Activated CD4-positive, alpha-beta memory T cell treated with anti-CD3 and anti-CD28 coated beads, Interleukin-2, amount 10 ng/mL, durations not matched to agents 7 days and 5 days (primary cell): ENCODE measurements at places on chromosomes 7 and 10. TPM values are rescaled to one million over a fixed set of nuclear protein-coding genes. Genes with fewer than 3 reads are reported as not detected.

GRCh38 chr10:43809211-43809930, 160.7 kb upstream of the ZNF32 start:
- H3K27ac ChIP-seq: no peak overlapping the region
- peaks cover 40% of the 10 kb centered on the region for H3K4me1 ChIP-seq
- H3K4me3 ChIP-seq: no peak overlapping the region
- no peak for DNase-seq
- peaks cover 6% of the 10 kb centered on the region for H3K36me3 ChIP-seq
- peaks cover 30% of the 10 kb centered on the region for H3K27me3 ChIP-seq

- no peak overlapping the region for H3K4me3 ChIP-seq
- DNase-seq: no peak
- no peaks in the 10 kb centered on the region for H3K4me1 ChIP-seq
- H3K27me3 ChIP-seq: no peaks in the 10 kb centered on the region
- H3K27ac ChIP-seq: no peak overlapping the region
- H3K36me3 ChIP-seq: no peaks in the 10 kb centered on the region
These were observed 44.9 kb downstream of the GLI3 start for GRCh38 chr7:42192066-42192465.

- H3K4me1 ChIP-seq: no peaks in the 10 kb centered on the region
- no peak overlapping the region for H3K27ac ChIP-seq
- H3K36me3 ChIP-seq: peaks cover 3% of the 10 kb centered on the region
- H3K4me3 ChIP-seq: no peak overlapping the region
- DNase-seq: no peak
These were observed 66.0 kb downstream of the UBE2H start for GRCh38 chr7:129886818-129887186.

GRCh38 chr7:92547579-92547978, 19.0 kb downstream of the RBM48 start:
- peaks cover 7% of the 10 kb centered on the region for H3K27me3 ChIP-seq
- no peak for DNase-seq
- H3K4me3 ChIP-seq: no peak overlapping the region
- no peaks in the 10 kb centered on the region for H3K4me1 ChIP-seq
- no peaks in the 10 kb centered on the region for H3K36me3 ChIP-seq

DNA sequence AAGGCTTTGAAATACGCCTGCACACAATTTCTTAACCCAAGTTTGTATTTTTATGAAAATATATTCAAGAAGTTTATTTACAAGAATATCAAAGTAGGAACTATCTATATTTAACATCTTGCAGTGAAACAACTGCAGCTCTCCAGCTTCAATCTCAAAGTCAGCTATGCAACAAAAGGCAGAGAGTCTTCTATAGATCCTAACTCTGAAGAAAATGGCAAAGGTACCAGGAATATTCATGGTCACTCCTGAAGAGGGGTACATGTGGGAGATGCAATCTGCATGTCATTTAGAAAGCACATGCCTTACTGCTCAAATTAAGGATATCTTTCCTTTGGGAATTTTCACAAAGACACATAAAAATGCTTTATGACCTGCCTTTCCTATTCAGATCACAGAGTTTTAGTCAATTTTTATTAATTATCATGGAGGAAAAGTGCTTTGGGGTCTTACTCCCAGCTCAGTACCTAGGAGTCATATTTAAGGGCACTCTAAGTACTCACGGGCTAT, 1.5 kb downstream of the ANK3 start:
- H3K27me3 ChIP-seq: no peaks in the 10 kb centered on the region
- no peak overlapping the region for H3K27ac ChIP-seq
- no peaks in the 10 kb centered on the region for H3K36me3 ChIP-seq

- H3K4me3 ChIP-seq: no peak overlapping the region
- H3K27ac ChIP-seq: no peak overlapping the region
- no peaks in the 10 kb centered on the region for H3K27me3 ChIP-seq
- DNase-seq: no peak
- H3K36me3 ChIP-seq: no peaks in the 10 kb centered on the region
These were observed 10.3 kb upstream of the KCNK18 start for GRCh38 chr10:117186832-117187615.

GRCh38 chr7:50640256-50640655, 75.1 kb upstream of the DDC start:
- peaks cover 8% of the 10 kb centered on the region for H3K27me3 ChIP-seq
- peak; percentile 15 for DNase-seq
- H3K4me1 ChIP-seq: peaks cover 9% of the 10 kb centered on the region
- no peak overlapping the region for H3K27ac ChIP-seq
- H3K36me3 ChIP-seq: peaks cover 4% of the 10 kb centered on the region

- H3K4me3 ChIP-seq: no peak overlapping the region
- H3K4me1 ChIP-seq: no peaks in the 10 kb centered on the region
- no peaks in the 10 kb centered on the region for H3K27me3 ChIP-seq
- DNase-seq: no peak
- no peaks in the 10 kb centered on the region for H3K36me3 ChIP-seq
- H3K27ac ChIP-seq: no peak overlapping the region
These were observed 295.8 kb upstream of the LRRTM3 start for GRCh38 chr10:66629996-66630395.

DNA sequence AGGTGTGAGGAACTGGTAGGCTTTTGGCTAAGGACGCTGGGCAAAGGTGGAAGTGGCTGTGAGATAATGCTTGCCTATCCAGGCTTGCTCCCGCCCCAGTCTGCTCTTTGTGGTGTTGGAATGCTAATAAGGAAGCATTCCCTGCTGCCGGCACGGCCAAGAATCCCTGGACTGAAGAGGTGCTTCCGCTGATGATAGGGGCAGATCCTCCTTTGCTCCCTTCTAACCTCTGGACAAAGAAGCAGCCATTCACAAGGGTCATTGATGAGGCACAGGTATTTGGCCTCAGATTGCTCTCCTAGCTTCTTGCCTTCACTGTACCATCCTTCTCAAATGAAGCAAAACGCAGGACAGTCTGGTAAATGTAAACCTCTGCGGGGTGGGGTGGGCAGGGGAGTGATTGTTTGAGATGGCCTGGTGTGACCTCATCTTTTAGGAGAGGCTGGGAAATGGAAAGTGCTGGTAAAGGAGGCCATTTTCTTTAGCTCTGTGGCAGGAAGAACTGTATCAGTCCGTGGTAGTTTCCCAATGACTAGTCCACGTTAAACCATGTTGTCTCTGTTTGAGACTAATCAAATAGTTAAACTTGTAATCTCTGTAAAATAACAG, 1.7 kb downstream of the PGAM1 start:
- DNase-seq: peak; percentile 50
- H3K36me3 ChIP-seq: peaks cover 58% of the 10 kb centered on the region
- H3K27ac ChIP-seq: peak overlapping the region; percentile 92
- no peaks in the 10 kb centered on the region for H3K27me3 ChIP-seq

- H3K27ac ChIP-seq: no peak overlapping the region
- no peak overlapping the region for H3K4me3 ChIP-seq
- no peak for DNase-seq
These were observed 439.6 kb downstream of the TNS3 start for GRCh38 chr7:47142169-47142866.

- H3K27ac ChIP-seq: no peak overlapping the region
- no peaks in the 10 kb centered on the region for H3K36me3 ChIP-seq
- no peak for DNase-seq
- H3K27me3 ChIP-seq: no peaks in the 10 kb centered on the region
These were observed 145.1 kb downstream of the ACTR3B start for GRCh38 chr7:152904698-152905097.

HYCC1 gene
- total RNA-seq: 105 TPM

COX15 gene
- 38.5 TPM for total RNA-seq

FBXL13 gene
- not detected for total RNA-seq

SHTN1 gene
- total RNA-seq: 0.28 TPM

RET gene
- 0.50 TPM for total RNA-seq

PEX1 gene
- 15.0 TPM for total RNA-seq
